Islet precursor cell (in vitro differentiated cells): ENCODE measurements at places on chromosomes 16 and 17.

- DNase-seq = no peak
These were observed 3.6 kb downstream of the FA2H start for GRCh38 chr16:74770831-74771526.

GRCh38 chr16:65922923-65923322 lies 443.6 kb upstream of the CDH5 start:
- no peak for DNase-seq

DNA sequence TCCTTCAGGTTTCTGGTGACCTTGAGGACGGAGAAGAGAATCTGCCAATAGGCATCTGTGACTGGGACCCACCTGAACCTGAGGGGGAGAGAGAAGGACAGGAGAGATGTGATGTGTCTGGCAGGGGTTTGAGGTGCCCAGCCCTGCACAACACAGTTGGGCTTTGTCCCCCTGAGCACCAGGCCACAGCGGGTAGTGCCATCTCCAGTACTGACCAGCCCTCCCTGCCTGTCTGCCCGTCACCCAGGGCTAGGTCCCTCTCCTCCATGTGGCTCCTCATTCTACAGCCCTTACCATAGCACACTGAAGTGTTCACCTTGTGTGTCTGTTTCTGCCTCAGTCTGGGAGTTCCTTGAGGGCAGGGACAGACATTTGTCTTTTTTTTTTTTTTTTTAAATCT lies 30.8 kb downstream of the NLRP1 start:
- DNase-seq = no peak

- DNase-seq = no peak
These were observed 34.2 kb downstream of the MPHOSPH6 start for GRCh38 chr16:82135844-82136243.

DNA sequence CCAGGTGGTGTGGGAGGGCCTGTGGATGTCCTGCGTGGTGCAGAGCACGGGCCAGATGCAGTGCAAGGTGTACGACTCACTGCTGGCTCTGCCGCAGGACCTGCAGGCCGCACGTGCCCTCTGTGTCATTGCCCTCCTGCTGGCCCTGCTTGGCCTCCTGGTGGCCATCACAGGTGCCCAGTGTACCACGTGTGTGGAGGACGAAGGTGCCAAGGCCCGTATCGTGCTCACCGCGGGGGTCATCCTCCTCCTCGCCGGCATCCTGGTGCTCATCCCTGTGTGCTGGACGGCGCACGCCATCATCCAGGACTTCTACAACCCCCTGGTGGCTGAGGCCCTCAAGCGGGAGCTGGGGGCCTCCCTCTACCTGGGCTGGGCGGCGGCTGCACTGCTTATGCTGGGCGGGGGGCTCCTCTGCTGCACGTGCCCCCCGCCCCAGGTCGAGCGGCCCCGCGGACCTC lies 798 bp downstream of the CLDN9 start:
- DNase-seq = peak; percentile 81

GRCh38 chr16:81527477-81528178 lies 83.0 kb downstream of the CMIP start:
- DNase-seq = no peak

DNA sequence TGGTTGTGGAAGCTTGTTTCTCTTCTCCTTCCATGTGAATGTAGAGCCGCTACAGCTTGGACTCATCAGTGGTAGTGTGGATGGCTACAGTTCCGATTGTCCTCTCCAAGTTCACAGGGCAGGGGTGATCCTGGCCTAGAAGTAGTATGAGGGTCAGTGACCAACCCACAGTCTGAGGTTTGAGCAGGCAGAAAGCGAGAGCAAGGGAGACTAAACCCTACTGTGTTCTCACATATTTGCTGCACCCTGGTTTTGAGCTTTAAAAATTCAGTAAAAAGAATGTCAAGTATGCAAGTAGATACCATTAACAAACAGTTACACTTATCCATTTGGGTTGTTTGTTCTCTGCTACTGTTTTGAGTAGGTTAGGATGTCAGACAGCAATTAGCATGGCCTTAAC lies 148.9 kb downstream of the MRTFB start:
- DNase-seq = peak; percentile 54

DNA sequence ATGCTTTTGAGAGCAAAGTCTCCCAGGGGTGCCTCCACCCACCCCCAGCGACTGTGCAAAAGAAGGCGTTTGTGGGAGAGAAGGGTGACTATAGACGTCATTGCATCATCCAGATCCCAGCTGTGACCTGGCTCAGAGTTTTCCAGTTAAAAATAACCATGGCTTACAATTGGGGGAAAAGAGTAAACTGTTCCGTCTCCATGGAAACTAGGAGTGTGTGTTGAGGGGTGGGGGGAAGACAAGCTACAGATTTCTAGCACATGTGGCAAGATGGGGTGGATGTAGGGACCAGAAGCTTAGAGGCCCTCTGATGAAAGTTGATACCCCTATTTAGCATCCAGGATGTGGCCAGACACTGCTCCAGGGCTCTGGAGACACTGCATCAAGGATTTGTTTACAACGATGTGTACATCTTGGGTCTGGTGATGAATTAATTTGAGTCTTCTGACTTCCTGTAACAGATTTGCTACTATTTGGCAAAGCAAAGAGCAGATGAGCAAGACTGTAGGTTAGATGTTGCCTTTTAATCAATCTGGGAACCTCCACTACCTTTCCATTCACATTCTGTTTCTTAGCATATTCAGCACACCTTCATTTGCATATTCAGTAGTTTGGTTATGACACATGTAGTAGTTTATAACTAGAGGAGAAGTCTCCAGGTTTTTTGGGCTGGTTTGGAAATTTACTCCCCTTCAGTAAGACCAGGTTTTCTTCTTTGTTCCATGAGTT lies 6.2 kb upstream of the DUSP14 start:
- no peak for DNase-seq

- no peak for DNase-seq
These were observed 2336.1 kb downstream of the TP53TG3F start for GRCh38 chr16:35795361-35796029.

GRCh38 chr16:68707340-68708152 lies 29.5 kb upstream of the CDH1 start:
- peak; percentile 95 for DNase-seq

GRCh38 chr16:11232852-11233726 lies 22.9 kb downstream of the SOCS1 start:
- DNase-seq = no peak

DNA sequence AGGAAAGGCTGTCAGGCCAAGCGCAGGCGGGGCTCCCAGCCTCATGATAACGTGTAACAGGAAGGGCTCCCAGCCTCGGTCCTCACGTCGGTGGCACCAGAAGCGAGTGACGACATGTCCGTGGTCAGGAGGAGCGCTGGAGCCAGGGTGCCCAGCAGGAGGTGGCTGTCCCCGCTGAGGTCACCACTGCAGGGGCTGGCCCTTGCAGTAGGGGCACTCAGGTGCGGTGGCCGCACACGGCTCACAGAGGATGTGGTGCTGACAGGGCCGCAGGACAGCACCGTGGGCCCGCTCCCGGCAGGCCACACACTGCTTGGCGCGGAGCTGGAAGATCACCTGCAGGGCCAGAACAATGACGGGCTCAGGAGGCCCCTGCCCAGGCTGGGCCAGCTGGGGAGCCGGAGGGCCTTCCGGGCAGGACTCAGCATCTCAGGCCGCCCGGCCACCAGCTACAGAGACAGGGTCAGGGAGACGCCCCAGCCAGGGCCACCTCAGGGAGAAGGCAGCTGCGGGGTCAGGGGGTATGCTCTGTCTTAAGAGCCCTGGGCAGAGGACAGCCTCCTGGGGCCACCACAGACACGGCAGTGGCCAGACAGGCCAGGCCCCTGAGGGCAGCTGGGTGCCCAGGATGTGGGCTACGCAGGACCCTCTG lies 14.5 kb downstream of the GNPTG start:
- no peak for DNase-seq

GRCh38 chr16:75019007-75019406 lies 20.2 kb downstream of the ZNRF1 start:
- DNase-seq = no peak
